SW 1271 (cell line): ENCODE measurements at places on chromosomes 16 and 17.

- peak; percentile 19 for DNase-seq
Measured at GRCh38 chr16:4496305-4496704, 20.1 kb downstream of the HMOX2 start.

DNA sequence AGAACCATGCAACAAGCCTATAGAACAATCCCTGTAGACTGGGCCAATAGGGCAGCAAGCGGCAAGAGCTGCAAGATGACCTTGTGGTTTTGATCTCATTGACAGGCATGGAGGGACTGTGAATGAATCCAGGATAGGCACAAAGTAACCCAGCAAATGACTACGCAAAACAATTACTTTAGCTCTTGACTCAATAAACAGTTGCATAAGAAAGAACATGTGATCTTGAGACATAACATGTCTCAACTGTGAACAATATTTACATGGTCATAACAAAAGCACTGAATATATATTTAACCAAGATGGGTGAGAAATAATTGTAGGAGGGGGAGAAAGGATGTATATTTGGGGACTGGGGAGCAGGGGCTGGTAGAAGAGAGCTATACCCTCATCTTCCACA lies 313.7 kb upstream of the CDH5 start:
- no peak for DNase-seq

GRCh38 chr16:2692948-2693651 lies 10.8 kb downstream of the KCTD5 start:
- no peak for DNase-seq

GRCh38 chr17:80948976-80949450 lies 42.6 kb upstream of the CHMP6 start:
- no peak for DNase-seq

DNA sequence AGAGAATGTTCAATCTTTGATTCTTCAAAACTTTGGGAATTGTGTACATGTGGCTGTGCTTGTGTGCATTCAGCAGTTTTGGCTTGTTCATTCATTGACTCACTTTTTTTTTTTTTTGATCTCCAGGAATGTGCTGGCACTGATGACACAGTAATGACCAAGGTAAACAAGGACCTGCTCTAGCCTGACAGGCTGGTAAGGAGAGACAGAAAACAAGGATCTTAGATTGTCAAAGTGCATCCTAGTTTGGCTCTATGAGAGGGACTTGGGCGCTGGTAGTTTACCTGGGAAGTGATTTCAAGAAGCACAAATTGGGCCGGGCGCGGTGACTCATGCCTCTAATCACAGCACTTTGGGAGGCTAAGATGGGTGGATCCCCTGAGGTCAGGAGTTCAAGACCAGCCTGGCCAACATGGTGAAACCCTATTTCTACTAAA lies 233.1 kb upstream of the WSCD1 start:
- DNase-seq = peak; percentile 76

GRCh38 chr16:18049547-18050133 lies 286.9 kb downstream of the NPIPA8 start:
- no peak for DNase-seq

DNA sequence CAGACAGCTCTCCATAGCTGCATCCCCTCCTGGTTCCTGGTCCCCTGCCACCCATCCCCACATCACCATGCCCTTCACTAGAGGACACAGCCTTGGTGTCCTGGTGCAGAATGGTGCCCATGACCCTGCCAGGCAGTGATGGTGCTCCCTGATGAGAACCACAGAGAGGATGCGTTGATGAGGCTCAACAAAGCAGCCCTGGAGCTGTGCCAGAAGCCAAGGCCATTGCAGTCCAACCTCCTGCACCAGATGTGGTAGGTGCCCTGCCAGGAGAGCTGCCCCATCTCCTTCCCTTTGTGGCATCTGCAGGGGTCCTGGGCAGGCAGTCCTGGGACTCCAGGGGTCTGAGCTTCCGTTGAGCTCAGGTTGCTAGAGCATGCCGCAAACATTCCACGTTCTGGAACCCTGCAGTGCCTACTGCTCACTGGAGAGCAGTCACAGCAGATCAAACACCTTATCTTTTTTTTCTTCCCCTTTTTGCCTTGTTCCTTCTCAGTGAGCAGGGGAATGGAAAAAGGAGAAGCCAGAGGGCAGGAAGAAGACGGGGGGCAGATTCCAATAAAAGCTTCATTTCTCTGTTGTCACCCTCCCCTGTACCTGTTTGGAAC lies 5.3 kb upstream of the EPN3 start:
- no peak for DNase-seq

DNA sequence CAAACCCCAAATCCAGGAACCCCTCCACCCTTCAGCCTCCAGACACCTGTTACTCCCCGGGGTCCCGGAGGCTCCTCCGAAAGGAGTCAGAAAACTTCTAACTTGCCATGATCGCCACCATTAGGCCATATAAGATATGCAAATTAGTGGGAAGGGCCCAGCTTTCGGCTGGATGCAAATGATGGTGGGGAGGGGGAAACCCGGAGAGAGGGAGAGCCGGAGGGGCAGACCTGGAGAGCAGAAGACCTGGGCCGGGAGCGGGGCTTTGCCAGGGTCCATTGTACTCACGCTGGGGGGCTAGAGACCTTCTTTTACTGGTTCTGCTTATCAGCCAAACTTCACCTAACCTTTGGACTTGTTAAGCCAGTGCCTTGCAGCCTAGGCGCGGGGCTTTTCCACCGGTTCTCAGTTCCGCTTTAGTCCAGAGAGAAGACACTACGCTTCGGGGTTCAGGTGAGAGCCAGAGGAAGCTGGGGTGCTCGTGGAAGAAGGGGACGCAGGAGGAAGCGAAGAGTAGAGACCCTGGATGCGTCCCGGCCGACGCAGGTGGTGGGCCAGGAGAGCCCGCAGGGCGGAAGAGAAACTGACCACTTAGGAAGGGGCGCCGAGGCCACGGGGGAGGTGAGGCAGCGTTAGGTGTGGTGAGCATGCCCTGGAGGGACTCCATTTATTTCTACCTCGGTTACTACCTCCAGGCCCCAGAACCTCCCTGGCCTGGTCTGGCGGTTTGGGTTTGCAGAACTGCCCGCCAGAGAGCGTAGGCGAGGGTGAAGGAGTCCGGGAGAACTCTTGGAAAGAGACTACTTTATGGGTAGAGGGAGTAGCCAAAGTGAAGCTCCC lies at the start of gene HNF1B:
TSS of gene HNF1B (minus strand) at position 99 of the 840 bp plus-strand sequence. CDS start 175 bp downstream, outside the sequence.
- no peak for DNase-seq

GRCh38 chr17:65060631-65061254 lies 4.2 kb upstream of the GNA13 start:
- DNase-seq = no peak

GRCh38 chr17:41511116-41511515 lies 5.7 kb upstream of the KRT13 start:
- DNase-seq = no peak

GRCh38 chr16:71421911-71422310 lies 19.9 kb downstream of the TLE7 start:
- no peak for DNase-seq

- DNase-seq = no peak
Measured at GRCh38 chr17:62591333-62591732, 36.1 kb upstream of the MRC2 start.

GRCh38 chr16:14405611-14406537 lies 224.2 kb downstream of the PARN start:
- no peak for DNase-seq

DNA sequence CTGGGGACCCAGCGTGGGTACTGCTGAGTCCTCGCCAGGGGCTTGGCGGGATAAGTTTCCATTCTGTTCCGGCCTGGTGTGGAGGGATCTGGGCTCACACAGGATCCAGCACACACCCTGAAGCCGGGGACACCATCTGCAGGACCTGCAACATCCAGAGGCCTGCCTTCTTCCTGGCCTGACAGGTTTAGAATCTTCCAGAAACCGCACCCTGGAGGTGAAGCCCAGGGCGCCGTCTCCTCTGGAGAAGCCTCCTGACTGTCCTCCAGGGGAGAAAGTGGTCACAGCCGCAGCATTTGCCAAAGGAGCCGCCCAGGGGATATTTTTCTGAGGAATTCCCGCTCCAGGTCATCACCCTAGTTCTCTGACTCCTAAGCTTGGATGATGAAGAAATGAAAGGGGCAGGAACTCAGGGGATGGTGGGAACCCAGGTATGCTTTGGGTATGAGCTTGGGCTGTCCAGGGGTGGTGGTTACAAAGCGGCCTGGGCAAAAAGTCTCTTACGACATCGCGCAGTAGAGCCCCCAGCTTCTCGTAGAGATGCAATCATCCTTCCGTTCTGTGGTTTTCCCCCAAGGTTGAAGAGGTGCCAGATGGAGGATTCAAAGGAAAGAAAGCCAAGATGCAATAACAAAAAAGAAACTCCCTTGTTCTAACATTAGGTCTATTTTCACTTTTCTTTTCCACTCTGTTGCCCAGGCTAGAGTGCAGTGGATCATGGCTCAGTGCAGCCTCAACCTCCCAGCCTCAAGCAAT lies 9.1 kb upstream of the CRISPLD2 start:
- no peak for DNase-seq

- DNase-seq = peak; percentile 47
Measured at GRCh38 chr16:80174416-80174815, 366.4 kb upstream of the DYNLRB2 start.

GRCh38 chr16:70735141-70735979 lies 49.5 kb upstream of the MTSS2 start:
- no peak for DNase-seq

GRCh38 chr17:81011951-81012350 lies 20.3 kb downstream of the CHMP6 start:
- DNase-seq = no peak

DNA sequence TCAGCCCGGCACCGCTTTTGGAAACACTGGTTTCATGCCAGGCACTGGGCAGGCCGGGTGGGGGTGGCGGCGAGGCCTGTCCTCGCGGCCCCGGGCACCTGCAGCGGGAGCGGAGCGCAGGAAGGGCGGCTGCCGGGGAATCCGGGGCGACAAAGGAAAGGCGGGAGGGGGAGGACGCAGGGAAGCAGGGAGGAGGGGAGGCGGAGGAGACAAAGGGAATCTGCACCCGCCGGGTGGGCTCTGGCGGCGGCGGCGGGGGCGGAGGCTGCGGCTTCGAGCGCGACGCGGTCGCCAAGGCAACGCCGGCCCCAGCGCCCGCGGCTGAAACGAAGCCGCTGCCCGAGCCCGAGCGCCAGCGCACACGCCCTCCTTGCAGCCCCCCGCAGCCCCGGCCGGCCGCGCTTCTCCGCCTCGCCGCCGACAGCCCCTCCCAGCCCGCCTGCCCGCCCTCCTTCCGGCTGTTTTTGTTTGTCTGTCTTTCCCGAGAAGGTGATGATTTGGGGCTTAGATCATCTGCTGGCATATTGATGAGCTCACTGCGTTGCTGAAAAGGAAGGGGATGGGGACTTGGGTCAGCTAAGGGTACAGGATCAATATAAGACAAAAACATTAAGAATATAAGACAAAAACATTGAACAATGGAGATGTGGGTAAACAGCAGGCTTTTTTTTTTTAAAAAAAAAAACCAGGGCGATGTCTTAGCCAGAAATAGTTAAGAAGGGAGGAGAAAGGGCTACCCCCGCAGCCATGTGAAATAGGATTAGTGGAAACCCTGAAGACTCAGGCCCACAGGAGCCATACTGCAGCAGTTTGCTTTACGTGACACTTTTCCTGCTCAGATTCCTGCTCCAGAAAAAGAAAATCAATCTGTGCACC lies 32.7 kb downstream of the CDK5R1 start:
- DNase-seq = no peak

DNA sequence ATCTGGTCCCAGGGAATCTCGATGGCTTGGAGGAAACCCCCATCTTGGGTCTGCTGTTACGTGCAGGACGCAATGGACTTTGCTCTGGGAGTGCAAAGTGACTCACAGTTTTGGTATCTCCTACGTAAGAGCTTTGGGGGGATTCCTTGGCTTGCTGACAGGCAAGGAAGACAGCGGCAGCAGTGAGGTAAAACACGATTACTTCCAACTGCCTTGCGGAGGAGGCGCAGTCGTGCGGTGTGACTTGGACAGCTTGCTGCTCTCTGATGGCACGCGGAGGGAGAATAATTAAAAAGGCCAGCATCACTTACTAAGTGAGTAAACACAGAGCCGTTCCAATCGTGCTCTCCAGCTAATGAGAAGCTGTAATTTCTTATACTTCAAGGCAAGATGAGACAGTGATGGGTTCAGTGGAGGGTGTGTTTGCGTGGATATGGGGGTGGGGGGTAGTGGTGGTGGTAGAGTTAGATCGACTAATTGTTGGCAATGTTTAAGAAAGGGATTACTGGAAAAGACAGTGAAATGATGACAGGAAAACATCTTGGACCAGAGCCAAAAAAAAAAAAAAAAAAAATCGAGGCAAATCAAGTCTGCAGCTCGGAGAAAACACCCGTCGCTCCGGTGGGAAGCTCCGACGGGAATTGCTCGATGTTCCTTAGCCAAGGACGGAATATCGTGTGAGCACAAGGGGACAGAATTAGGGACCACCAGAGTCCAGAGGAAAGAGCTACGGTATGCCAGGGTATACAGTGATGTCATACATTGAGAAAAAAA lies 184.8 kb upstream of the ZFHX3 start:
- DNase-seq = no peak

GRCh38 chr16:85491058-85491771 lies 121.9 kb upstream of the GSE1 start:
- DNase-seq = no peak

DNA sequence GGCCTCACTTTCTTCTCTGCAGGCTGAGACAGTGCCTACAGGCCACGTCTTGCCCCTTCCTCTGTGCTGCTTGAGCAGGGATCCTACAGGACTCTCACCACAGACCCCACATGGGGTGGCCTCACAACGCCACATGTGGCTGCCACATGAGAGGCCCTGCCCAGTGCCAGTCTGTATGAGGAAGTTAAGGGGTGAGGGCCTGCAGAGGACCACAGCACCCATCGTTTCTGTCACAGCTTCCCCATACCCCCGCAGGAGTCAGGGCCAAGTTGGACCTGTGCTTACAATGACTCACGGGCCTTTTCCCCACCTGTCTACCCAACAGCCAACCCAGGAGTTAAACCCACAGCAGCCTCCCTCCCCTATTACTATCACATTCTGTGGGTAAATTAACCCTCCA lies 2.9 kb upstream of the GSDMB start:
- no peak for DNase-seq

GRCh38 chr17:40963838-40964237 lies 2.9 kb downstream of the KRT39 start:
- no peak for DNase-seq

DNA sequence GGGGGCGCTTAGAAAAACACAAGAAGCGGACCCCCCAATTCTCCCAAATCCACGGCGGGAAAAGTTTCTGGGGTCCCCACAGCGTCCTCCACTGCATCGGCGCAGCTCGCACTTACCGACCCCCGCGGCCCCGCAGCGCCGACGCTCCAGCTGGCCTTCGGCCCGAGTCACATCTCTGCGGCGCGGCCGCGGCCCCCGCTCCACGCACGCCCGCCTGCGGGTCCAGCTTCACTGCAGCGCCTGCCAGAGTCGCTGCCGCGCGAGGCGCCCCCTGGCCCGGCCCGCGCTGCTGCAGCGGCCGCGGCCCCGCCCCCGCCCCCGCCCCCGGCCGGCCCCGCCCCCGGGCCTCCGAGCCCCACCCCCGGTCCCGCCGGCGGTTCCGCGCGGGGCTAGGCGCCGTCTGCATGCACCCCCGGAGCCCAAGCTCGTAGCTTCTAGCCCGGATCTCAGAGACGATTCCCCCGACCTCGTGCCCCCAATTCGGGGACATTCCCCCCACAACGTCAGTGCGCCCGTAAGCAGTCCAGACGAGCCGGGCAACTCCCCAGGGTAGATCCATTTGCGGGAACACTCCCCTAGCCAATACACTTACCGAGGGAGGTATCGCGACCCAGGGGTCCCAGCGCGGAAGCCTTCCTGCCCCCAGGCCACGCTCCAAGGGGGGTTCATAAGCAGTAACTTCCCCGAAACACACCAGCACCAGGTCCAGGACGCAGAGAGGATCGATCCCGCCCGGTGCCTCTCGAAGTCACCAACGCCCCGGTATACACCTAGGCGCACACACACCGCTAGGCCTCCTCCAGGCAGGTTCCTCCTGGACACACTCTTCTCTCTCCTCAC lies at the start of gene GPRC5B:
TSS of gene GPRC5B (minus strand) at position 238 of the 840 bp plus-strand sequence. CDS start 12,003 bp downstream, outside the sequence.
- DNase-seq = no peak

- DNase-seq = no peak
Measured at GRCh38 chr16:27254262-27254811, 14.2 kb downstream of the NSMCE1 start.
